ENCODE measurements at places on chromosomes 5 and 9.
A peak's percentile ranks its signal among the peaks of the same experiment; 100 is the strongest.

DNA sequence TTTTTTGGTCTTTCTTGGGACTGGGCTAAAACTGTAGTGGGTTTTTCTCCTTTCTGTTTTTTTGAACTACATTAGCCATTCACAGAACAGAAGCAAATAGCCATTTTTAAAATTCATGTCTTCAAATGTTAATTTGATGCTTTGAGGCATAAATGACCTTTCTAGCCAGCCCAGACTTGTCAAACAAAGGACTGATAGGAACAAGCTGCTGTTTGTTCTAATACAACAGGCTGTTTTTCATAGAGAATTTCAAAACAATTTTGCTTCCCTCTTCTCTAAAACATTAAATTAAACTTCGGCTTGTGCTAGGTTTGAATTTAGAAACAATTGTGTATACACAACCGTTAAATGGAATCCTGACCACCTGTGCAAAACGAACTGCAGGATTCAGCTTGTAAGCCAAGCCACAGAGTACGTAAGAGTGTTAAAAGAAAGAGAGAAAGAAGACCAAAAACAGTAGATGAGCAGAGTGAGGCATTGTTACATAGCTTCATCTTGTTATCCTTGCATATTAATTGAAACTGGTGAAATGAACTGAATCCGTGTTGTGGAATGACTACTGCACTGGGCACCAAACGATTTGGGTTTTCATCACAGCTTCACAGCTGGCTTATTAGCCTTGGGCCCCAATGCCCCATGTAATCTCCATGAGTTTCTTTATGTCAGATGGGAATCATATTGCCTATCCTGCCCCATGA lies 100.0 kb downstream of the ZSWIM6 start:
- DNase-seq, result no peak

GRCh38 chr9:93958121-93958818 lies 3.1 kb upstream of the BARX1 start:
- no peak for DNase-seq

GRCh38 chr9:83707518-83707767 lies 315 bp downstream of the UBQLN1 start:
- no peak for DNase-seq

DNA sequence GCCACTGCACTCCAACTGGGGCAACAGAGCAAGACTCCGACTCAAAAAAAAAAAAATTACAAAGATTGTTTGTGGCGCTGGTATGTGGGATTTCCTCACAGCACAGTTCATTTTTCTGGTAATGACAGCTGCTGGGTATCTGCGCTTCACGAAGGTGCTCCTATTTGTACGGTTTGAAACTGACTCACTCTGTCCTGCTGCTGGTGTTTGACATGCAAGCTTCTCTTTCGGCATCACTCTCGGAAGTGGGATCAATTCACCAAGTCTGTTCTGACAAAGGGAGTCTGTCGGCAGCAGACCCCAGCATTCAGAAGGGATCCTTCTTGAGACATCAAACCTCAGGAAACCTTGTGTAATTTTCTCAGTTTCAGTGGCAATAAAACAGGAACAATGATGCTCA lies 26.3 kb downstream of the MAML1 start:
- no peak for DNase-seq

GRCh38 chr5:171495122-171495700 lies 75.8 kb downstream of the FGF18 start:
- no peak for DNase-seq

DNA sequence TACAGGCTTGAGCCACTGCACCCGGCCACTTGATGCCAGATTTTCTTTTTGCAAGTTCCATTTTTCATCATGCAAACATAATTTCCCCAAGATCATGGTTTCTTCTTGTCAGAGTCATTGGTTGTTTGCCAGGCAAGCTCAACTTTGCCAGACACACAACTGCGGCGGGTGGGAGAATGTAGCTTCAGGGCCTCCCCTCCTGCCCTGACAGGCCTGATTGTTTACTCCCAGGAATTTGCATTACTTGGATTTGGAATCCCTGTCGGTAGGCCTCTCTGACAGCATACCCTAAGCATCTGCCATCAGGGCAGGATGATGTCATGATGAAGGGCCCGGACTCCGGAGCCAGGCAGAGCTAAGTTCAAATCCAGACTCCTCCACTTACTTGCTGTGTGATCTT lies 15.1 kb downstream of the RPS14 start:
- DNase-seq, result no peak

GRCh38 chr5:92455011-92455410 lies 1071.9 kb upstream of the ARRDC3 start:
- no peak for DNase-seq

- DNase-seq, result no peak
Measured at GRCh38 chr5:168266016-168266415, 25.4 kb upstream of the WWC1 start.

DNA sequence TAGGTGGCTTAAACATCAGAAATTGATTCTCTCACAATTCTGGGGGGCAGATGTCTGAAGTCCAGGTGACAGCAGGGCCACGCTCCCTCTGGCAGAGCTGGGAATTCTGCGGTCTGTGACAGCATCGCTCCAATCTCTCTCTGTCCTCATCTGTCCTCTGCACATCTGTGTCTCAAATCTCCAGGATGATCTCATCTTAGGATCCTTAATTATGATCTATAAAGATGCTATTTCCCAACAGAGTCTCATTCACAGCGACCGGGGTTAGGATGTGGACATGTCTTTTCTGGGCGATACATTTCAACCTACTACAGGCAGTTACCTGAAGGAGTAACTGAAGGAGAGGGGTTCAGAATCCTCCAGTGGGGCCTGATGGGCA lies 31.4 kb downstream of the ANKRD33B start:
- DNase-seq, result no peak

- DNase-seq, result no peak
Measured at GRCh38 chr9:33785914-33786313, 9.4 kb upstream of the PRSS3 start.

DNA sequence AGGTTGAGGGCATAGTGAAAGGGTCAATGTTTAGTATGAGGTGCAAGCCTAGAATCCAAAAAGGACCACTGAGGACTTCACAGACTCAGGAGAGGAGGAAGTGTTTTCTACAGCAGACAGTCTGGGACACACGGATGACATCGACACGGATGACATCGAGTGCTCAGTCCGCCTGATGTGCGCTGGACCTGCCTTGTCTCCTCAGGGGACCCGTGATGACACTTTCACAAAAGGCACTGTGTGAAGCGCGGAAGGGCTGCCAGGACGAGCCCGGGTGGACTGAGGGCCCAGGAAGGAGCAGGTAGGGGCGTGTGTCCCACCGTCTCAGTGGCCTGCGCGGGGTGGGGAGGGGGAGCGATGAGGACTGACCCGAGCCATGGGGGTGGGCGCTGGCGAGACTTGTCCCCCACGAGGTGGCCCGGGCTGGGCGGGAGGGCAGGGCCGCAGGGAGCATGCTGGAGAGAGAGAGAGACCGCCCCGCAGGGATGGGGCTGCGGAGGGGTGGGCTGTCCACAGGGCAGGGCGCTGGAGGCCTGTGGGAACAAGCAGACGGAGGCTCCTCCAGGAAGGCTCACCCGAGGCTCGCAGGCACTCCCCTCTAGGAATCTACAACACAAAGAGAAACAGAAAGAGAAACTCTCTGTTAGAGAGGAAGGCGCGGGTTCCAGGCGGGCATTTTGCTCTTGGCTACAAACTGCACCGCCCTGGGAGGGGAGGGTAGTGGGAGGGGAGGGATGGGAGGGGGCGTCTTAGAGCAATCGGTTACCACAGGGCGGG lies 54.9 kb downstream of the USP20 start:
- peak; percentile 63 for DNase-seq

DNA sequence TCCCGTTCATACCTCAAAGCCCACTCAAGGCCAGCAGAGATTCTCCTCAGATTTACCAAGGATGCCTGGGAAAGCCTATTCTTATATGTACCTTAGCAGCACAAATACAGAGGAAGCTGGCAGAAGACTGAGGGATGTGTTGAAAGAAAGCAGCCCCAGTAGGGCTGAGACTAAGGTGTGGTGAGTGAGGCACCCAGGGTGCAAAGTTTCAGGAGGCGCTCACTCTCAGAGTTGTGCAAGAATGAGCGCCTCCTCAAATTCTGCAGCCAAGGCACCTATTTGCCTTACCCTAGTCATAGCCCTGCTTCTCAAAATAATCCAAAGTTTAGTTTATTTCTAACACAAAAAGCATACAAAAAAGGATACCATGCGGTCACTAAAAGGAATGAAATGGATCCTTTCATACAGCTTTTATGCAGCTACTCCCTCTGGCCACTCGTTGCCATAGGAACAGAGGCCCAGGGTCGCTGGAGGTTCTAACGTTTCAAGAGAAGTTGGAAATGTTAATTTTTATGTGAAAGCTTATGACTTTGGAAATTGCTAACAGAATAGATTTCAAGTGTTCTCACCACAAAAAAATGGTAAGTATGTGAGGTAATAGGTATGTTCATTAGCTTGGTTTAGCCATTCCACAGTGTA lies 79.7 kb upstream of the SMIM23 start:
- no peak for DNase-seq

DNA sequence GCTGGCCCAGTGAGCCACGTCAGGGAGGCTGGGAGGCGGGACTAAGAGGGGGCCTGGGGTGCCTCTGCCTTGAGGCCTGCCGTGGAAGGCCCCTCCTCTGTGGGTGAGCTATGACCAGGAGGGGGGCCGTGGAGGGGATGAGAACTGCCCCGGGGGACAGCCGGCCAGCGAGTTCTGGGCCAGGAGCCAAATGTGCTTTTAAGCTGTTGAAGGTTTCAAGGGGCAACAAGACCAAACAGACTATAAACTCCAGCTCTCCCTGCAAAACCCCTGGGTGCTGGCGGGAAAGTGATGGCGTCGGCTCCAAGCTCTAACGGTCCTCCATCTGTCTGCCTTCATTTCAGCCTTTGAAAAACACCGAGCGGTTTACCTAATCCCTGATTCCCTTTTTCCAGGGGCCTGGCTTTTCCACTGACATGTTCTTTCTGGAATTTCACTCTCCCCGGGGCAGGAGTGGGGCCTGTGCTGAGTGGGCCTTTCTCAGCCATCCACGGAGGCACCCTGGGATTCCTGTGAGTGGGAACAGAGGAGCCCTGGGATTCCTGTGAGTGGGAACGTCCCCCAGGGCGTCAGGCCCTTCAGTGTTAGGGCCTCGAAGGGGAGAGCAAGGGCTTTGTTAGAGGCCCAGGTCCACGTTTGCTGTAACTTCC lies 65.6 kb downstream of the COL5A1 start:
- no peak for DNase-seq

DNA sequence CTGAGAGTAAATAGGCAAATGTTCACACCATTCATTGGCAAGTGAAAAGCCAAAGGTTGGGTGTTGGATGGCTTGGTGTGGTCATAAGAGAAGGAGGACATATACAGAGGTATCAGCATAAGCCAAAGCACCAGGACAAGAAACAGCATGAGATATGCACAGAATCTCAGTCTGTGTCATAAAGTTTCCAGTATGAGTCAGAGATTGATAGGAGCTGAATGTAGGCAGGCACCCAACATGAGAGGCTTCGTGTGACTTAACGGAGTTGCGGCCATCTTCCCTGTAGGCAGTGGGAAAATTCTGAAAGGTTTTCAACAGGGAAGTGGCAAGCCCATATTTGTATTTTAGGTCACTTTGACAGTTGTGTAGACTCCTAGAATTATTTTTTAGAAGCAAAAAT lies 54.5 kb downstream of the SNCAIP start:
- DNase-seq, result no peak

DNA sequence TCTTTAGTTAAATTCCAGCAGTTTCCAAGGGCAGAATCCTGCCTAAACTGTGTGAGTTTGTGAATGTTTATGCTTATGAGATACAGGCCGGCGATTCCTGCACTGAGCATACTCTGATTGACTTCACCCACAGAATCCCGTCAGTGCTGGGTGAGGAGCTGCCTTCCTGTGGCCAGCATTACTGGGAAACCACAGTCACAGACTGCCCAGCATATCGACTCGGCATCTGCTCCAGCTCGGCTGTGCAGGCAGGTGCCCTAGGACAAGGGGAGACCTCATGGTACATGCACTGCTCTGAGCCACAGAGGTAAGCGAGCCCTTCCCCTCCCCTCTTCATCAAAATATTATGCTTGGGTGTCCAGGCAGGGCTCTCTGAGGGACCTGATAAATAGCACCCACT lies 103.7 kb downstream of the CMYA5 start:
- no peak for DNase-seq

DNA sequence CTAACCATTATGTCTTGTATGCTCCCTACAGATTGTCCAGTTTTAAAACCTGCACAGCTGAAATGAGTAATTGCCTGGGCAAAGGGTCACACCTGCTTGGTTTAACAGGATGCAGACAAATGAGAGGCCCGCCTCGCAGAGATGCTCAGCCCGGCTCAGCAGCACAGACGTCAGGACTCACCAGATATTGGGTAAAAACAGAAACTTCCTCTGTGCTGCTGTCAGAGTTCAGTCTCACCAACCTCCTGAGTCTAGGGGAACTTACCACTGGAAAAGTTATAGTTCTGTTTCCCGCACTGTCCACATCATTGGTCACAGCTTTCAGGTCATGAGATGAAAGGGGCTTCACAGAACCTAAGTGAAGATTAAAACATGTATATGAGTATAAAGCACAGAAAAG lies 152.5 kb downstream of the ESM1 start:
- DNase-seq, result no peak

- DNase-seq, result no peak
Measured at GRCh38 chr5:150613991-150614660, 26.3 kb upstream of the SYNPO start.

DNA sequence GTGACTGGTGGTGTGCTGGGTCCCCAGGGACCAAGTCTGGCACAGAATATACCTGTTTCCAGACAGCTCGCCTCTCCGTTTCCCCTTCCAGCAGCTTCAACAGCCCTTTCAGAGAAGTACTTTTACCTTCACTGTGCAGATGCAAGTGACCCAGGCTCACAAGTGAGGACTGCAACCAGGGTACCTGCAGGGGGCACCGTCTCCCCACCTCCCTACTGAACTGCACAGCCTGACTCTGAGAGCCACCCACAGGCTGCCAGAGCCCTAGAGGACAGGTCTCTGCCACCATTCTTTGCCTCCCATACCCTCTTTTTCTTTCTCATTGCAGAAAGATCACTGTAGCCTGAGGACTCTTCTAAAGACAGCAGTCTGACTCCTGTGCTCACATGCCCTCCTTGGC lies 15.4 kb downstream of the IL9 start:
- DNase-seq, result no peak

- no peak for DNase-seq
Measured at GRCh38 chr5:16464664-16465543, 696 bp downstream of the ZNF622 start.

DNA sequence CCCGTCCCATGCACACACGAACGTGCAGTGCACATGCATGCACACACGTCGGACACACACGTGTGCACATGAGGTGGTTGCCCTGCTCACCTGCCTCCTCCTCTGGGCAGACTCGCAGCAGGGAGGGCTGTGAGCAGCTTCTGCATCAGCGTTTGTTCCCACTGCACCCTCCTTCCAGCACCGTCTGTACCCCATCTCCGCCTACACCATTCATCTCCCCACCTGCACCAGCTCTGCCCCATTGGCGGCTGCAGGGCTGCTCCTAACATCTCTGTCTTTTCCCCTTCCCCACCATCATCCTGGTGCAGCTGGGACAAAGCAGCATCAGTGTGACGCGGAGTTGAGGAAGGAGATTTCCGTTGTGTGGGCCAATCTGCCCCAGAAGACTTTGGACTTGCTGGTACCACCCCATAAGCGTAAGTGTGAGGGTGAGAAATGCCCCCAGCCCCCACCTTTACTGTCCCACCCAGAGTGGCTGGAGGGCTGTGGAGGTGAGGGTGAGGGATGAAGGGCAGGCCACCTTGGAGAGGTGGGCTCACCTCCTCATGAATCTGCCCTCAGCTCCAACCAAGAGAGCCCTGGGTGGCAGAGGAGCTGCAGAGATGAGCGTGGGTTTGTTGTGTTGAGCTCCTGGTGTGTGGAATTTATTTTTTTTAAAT lies 234.6 kb downstream of the CACNA1B start:
- no peak for DNase-seq

- no peak for DNase-seq
Measured at GRCh38 chr9:15144622-15145061, 162.4 kb downstream of the TTC39B start.

GRCh38 chr5:139796061-139796806 lies 626 bp downstream of the PSD2 start:
- no peak for DNase-seq
